ENCODE measurements at places on chromosomes 13 and 19.

DNA sequence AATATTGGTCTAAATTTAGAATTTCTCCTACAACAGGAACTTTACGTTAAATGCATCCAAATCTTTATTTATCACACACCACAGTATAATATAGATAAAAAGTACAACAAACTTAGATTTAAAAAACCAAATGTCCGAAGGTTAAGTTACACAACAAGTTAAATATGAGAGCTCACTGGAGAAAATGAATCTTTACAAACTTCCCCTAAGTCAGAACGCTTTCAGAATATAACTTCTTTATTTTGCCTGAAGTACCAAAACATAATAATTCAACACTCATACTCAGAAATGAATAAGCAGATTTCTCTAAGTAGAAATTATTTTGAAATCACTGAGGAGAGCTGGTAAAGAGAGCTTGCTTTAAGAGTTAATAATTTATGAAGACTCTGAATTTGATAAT, 33.8 kb downstream of the TSC22D1 start:
- DNase-seq: no peak

- no peak for DNase-seq
Measured at GRCh38 chr13:66087269-66087710, 1142.8 kb downstream of the PCDH9 start.

- no peak for DNase-seq
Measured at GRCh38 chr13:44770951-44771350, 194.8 kb upstream of the TSC22D1 start.

- DNase-seq: no peak
Measured at GRCh38 chr13:67140006-67140405, 90.1 kb downstream of the PCDH9 start.

- DNase-seq: no peak
Measured at GRCh38 chr13:84864341-84864740, 934.9 kb downstream of the SLITRK6 start.

- DNase-seq: no peak
Measured at GRCh38 chr19:56116606-56117005, 4.5 kb downstream of the ZNF787 start.

GRCh38 chr13:97234742-97235141, 12.6 kb downstream of the MBNL2 start:
- no peak for DNase-seq

DNA sequence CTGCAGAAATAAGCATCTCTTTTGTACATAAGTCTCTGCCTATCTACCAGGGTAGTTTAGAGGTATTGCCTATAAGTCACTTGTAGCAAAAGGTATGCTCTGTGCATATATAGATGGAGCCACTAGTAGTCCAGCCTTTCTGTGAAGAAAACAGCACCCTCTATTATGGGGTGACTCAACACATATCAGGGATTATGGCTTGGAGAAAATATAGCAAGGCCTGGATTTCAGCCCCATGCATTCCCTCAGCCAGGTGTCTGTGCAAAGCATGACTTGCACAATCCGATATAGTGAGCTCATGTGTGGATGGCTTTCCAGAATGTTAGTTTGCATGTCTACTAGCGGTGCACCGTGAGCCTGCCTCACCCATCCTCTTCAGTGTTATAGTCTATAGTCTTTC, 13.4 kb upstream of the NALCN start:
- DNase-seq: no peak

DNA sequence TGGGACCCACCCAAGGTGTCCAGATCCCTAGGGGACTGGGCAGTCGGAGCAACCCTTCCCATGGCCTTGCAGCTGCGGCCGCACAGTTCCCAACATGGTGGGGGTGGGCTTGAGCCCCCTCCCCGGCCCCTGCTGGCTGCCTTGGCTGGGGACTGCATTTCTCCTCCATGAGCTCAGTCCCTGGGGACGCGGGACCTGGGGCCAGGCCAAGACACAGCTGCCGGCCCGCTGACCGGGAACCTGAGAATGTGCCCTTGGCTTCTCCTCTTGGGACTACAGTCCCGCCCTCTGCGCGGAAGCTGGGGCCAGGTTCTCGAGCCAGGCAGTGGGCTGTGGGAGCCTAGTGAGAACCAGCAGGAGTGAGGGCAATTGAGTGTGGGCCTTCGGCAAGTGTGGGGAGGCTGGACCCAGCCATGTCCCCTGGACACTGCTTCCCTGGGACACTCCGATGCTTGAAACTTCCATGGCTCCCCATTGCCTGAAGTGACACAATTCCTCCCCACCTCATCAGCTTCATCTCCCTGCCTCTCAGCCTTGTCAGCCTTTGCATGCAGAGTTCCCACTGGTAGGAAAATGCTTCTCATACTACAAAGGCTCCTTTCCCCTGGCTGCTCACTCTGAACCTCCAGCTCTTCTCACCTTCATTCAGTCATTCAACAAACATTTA, 13.1 kb upstream of the NOTCH3 start:
- DNase-seq: no peak

GRCh38 chr13:112052213-112052612, 14.7 kb upstream of the SOX1 start:
- no peak for DNase-seq

DNA sequence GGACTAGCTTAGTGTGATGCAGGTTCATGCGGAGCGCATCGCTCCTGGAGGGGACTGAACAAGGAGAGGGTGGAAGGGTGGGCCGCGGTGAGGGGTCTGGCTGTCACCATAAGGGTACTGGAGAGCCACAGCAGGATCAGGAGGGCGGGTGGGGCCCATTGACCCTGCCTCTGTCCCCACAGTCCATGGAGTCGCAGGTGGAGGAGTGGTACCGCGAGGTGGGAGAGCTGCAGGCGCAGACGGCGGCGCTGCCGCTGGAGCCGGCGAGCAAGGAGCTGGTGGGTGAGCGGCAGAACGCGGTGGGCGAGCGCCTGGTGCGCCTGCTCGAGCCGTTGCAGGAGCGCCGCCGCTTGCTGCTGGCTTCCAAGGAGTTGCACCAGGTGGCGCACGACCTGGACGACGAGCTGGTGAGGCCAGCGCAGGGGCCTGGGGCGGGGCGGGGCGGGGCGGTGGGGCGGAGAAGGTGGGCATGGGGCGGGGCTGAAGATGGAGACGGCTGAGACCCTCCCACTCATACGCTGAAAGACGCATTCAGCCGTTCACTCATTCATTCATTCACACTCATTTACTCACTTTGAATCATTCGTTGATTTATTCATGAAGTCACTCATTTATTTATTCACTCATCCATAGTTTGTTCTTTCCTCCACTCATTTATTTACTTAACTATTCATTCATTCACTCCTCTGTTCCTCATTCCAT, 27.5 kb upstream of the SHKBP1 start:
- DNase-seq: no peak

DNA sequence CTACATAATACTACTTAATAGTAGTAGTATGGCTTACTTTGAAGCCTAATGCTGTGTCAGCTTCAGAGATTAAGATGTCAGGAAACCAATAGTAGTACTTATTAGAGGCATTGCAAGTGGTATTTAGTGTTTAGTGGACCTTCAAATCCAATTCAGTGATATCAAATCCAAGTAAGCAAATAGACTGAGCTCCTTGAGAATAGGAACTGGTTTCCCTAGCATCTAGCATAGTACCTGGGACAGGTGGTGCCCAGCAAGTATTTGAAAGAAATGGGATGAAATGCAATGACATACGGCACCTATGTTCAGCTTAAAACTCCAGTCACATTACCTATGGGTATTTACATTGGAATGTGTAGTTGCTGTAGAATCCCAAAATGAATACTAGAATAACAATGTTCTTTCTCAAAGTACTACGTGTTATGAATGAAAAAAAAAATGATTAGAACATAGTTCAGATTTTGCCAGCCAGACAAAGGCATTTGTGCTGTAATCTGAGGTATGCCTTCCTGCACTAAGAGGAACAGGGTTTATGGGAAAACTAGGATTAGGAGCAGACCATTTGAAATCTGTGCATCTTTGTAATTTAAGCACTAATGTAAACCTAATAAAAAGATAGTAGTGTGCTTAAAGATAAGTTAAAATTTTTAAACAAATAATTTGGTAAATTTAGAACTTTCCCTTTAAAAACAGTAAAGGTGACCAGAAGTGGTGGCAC, 17.1 kb downstream of the LSM14A start:
- no peak for DNase-seq

DNA sequence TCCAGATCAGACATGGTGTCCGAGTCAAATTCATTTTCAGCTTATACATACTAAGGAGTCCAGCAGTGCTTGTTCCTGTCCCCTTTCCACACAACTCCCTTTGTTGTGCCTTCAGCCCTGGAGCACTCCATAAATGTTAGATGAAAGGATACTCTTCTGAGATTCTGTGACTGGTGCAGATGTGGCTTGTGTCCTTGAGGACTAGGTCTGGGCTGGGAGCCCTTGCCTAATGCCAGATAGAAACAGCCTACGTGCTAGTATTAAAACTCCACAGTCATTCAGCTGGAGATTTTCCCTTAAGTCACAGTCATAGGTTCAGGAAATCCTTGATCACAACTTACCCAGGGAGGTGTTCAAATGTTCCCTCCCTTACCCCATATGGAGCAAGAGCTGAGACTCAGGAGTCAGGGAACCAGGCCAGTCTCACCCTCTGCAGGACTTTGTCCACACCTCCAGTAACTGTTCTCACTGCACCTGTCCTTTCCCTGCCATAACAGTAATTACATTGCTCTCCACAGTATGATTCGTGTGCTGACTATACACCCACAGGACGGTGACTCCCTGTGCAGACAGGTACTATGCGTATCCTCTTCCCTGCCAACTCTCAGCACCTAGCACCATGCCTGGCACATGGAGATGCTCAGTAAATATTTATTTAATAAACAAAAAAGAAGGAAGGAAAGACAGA, 15.5 kb upstream of the SERPINE3 start:
- DNase-seq: no peak

GRCh38 chr19:5679289-5680083, 830 bp downstream of the MICOS13 start:
- DNase-seq: no peak

GRCh38 chr19:43439032-43439708, 24.5 kb downstream of the TEX101 start:
- DNase-seq: no peak

- DNase-seq: no peak
Measured at GRCh38 chr13:27704681-27705080, 83.0 kb downstream of the POLR1D start.

DNA sequence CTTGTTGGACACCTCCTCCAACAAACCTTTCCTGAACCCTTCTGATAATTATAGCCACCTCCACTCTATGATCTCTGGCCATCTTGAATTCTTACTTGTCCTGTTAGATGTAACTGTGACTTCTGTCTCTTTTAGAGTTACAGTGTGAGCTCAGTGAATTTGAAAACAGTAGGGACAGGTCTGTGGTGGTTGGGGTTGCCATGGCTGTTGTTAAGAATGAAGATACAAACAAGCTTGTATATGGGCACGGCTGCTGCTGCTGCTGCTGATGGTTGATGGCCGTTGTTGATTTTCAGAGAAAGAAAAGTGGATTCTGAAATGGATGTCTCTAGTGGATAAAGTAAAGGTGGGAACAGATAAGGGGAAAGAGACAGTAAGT, 101.5 kb downstream of the STARD13 start:
- DNase-seq: no peak

DNA sequence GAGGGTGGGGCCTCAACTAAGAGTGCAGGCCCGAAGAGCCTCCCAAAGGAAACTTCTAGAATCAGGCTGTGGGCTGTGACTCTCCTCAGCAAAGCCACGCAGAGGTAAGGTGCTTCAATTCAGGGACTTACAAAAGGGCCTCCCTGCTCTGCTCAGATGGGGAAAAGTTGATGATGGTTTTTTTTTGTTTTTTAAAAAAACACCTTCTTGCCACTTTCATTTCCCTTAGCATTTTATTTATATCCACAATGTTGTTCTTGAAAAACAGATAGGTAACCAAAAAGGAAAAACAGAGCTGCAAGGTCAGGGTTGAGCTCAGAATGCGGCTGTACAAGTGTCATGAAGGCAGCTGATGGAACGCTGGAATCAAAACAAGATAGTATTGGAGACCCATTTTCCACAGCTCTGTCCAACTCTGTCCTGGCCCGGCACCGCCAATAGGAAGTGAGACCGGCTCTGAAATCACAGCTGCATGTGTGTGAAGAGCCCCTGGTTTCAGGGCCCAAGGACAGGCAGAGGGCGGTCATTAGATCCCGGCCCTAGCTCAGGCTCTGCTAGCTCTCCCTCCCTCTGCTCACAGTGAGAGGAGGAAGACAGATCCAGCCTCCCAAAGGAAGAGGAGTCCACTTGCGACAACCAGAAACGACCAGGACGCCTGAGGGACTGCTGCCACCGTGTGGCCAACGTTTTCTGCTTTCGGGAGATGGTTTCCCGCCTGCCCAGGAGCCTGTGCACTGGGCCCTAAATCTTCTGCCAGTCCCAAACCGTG, 58.3 kb downstream of the KLF2 start:
- DNase-seq: peak; percentile 55

DNA sequence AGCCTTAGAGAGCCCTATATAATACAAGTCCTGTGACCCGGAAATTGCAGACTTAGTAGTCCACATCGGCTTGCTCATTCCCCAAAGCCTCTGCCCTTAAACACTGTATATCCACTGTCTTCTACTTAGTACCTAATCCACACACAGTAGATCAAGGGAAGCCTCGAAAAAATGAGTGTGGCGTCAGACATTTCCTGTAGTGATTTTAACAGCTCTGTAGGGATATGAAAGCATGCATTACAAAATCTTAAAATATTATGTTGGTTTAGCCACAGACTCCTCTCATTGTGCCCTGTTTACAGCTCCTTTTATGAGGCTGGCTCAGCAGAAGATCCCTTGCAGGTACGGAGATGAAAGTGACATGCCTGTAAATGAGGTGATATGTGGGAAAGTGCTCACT, 416.3 kb downstream of the LIG4 start:
- DNase-seq: no peak

GRCh38 chr13:57724486-57725272, 93.1 kb downstream of the PCDH17 start:
- DNase-seq: no peak

DNA sequence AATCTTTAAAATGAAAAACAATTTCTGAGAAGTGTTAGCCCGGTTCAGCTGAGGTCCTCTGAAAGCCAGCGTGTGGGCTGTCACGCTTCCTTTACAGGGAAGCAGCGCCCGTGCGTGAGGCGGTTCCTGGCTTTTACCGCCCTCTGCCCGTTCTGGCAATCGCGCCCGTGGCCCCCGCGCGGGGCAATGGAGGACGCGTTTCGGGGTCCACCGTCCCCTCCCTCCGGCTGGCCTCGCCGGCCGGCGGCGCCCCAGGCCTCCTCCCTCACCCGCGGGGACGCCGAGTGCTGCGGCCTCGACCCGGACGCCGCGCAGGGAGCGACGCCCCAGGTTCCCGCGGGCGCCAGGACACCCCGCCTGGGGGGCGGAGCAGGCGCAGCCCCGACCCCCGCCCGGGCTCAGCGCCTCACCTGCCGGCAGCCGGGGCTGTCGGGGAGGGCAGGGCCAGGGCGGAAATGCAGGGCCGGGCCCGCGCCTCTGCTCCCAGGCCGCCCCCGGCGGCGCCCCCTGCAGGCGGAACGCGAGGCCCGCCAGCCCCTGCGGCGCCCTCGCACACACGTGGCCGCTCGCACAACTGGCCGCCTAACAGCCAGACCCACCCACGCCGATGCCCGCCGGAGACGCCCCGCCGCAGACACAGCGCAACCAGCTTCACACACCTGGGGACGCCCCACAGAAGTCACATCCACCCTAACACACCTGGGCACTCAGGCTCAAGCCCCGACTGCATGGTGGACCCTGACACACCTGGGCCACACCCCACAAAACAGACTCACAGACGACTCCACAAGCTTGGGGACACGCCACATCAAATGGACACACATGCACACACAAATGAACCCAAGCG, at the start of gene GGACT:
GGACT (minus strand) TSS at position 459 of the 847 bp plus-strand sequence. CDS start 56,198 bp downstream, outside the sequence.
- DNase-seq: no peak
